A549 treated with dexamethasone at 1 μM for 4 hours (cell line): ENCODE measurements at places on chromosomes 7 and 10. TPM values are rescaled to one million over a fixed set of nuclear protein-coding genes. Genes with fewer than 3 reads are reported as not detected.

Gene GNGT1
- not detected in 5 replicates for total RNA-seq

Gene H2BK1
- not detected in 5 replicates for total RNA-seq

Gene PRPS1L1
- not detected in 5 replicates for total RNA-seq

Gene NOC3L
- 19.1 to 25.8 TPM (median 22.0 TPM) in 5 replicates for total RNA-seq

Gene ALOX5
- 0.32 to 0.46 TPM (median 0.40 TPM) in 5 replicates for total RNA-seq

Gene CCDC3
- 0.71 to 1.4 TPM (median 1.1 TPM) in 5 replicates for total RNA-seq

Gene LIPF
- total RNA-seq, result not detected in 5 replicates

Gene GET4
- 38.8 to 67.6 TPM (median 52.9 TPM) in 5 replicates for total RNA-seq

Gene SNX10
- total RNA-seq, result 3.6 to 5.0 TPM (median 4.1 TPM) in 5 replicates
